Tibial artery (tissue), 4 donors: ENCODE measurements at places on chromosomes 11 and 22.

DNA sequence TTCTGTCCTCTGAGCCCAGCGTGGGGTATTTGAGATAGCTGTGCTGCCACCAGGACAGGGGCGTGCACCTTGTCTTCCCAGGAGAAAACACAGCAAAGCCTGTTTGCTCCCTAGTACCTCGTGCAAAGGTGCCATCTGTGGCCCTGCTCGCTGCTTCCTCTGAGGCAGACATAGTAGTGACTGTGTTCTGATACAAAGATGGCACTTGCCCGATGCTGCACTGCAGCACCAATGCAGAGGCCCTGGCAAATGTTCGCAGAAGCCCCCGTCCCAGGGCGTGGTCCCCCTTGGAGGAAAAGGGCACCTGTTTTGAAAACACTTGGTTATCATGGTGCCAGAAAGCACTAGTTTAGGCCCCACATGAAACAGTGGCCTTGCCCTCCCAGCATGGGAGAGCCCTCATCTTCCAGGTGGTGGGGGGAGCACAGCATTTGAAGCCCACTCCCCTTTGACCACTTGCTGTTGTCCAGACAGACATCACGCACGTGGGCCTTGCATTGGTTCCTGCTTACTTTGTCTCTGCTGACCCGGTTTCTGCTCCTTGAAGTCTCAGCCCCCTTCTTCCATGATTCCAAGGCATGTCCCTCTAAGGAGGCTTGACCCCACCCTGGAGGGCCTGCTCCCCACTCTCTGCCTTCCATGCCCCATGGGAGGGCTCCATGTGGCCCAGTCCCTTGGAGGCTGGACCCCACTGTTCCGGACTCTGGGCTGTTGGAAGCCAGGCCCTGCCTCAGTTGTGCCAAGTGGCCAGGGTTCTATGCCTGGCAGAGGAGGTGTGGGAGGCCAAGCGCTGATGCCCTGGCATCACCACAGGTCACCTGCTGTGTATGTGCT lies 109.4 kb downstream of the KCNQ1OT1 start:
- peak; percentile 16 for DNase-seq

DNA sequence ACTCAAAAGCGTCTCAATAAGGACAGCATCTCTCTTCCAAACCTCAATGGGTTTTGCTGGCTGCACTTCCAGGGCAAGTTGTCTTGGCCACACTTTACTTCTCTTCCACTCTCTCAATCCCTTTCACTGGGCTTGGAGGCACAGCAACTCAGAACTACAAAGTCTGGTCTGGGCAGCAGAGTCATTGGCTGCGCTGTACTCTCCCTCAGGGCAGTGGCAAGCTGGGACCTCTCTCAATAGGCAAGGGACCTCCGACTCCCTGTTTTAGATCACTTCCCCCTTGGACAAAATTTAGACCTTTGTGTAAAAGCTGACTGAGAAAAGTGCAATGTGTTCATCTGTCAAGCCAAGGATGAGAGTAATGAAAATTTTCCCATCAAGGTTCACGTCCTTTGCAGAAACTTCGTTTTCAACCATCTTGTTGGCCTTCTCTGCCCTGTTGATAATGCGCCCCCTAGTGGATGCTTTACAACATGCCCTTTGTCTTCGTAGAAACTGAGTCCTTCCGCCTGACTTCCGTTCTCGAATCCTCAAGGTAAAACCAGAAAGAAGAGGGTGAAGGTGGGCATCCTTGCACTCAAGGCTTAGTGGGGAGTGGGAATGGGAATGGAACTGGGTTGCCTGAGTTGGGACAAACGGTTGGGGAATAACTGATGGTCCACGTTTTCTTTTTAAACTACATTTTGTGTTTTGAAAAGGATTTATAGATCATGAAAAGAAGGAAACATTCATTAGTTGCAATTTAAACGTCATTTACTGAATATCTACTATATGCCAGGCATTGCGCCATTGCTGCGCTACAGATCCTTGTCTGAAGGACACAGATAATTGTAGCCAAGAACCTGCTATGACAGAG lies 99.1 kb downstream of the CD44 start:
- DNase-seq, result no peak

- no peak for DNase-seq
Measured at GRCh38 chr22:32687801-32688200, 113.7 kb upstream of the TIMP3 start.

DNA sequence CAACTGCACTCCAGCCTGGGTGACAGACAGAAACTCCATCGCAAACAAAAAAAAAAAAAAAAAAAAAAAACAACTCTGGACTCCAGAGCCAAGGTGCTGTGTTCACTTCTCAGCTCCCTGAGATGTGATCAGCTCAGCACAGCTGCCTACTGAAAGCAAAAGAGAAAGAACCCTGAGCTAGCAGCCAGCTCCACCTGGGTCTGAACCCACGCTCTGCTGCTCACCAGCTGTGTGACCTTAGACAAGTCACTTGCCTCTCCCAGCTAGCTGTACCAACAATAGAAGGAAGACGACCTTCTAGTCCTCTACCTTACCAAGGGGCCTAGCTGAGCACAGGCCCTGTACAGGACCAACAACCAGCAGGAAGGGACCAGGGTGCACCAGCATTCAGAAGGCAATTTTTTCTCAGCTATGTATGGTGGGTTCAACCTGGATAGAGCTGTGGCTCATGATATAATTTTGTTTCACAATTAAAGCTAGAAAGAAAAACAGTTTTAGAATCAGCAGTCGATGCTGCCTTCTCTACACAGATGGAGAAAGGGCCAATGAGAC lies 3.8 kb downstream of the DGCR2 start:
- no peak for DNase-seq

DNA sequence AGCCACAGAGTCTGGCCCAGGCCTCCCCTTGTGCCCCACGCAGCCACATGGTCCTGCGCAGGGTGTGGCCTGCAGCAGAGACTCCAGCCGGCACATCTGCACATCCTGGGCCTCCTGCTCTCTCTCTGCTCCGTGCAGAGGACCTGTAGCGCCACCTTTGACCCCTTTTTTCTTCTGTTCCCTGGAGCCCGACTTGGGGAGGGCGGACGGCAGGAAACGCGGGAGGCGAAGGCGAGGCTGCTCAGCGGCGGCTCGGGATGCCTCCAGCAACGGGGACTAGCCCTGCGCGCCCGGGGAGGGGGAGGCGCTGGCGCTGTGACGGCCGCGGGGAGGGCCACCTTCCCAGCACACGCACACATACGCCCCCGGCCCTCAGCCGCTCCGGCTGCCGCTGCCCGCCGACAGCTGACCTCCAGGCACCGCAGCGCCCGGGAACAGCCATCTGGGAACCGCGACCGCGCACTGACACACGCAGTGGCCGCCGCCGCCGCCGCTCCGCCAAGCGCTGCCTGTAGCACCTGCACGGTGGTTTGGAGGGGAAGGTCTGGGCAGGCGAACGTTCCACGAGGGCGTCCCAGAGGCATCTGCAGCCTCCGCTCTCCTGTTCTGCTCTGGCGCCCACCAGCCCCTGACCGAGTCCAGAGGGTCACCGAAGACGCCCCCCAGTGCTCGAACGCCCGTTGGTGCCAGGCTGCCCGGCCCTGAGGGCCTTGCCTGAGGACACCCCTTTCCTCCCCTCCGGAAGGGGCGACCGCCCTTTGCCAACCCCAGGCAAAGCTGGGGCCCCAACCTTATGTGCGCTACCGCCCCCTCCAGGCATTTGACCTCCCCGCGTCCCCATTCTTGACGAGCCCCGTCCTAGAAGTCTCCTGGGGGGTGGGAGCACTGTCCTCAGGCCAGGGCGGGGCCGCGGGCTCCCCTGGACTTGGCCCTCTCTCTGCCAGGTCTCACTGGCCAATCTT lies 16.9 kb upstream of the C22orf42 start:
- DNase-seq, result no peak

GRCh38 chr22:49179175-49179574 lies 648.5 kb downstream of the BRD1 start:
- DNase-seq, result no peak

DNA sequence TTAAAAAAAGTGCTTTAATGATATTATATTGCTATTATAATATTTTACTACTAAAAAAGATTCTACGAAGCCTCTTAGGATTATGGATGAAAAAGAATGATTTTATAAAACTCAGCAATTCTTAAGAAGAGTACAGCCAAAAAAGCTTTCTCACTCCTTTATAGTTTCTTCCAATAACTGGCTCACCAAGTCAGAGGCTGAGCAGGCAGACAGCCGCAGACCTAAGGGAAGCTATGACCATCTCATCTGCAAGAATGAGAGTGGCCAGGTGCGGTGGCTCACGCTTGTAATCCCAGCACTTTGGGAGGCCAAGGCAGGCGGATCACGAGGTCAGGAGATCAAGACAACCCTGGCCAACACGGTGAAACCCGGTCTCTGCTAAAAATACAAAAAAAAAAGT lies 12.7 kb upstream of the EMID1 start:
- DNase-seq, result no peak

GRCh38 chr22:49271831-49272230 lies 555.8 kb downstream of the BRD1 start:
- DNase-seq, result no peak

- no peak for DNase-seq
Measured at GRCh38 chr11:61256710-61257482, 15.9 kb downstream of the PGA5 start.

DNA sequence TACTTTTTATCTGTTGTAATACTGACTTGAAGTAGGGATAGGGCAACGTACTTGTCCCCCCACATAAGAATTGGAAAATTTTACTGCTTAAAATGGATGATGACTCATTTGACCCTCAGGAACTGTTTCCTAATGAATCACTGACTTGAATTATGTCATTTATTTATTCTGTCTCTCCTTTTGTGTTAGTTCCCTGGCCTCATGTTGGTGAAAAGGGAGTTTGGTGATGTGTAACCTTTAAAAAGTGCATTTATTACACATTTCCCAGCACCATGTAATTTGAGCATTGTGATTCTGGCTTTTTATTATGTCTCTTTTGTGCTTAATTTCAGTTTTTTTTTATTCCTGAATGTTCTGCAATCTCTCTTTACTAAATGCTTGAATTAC lies 20.3 kb upstream of the PGM2L1 start:
- no peak for DNase-seq

DNA sequence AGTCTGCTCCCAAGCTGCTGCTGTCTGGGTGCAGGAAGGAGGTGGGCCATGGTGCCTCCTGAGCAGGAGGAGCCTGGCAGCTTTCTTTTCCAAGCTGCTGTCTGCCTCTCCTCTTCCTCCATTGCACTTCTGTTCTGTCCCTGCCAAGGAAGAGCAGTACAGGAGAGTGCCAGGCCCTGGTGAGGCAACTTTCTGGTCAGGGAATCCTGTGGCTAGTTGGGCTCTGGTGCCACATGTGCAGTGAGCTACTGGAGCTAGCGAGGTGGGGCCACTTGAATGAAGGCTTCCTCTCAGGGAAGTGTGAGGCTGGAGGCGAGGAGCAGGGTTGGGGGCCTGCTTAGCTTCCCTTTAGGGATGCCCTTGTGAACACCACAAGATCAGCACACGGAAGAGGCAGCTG lies 90.0 kb downstream of the TSPAN18 start:
- DNase-seq, result no peak

- no peak for DNase-seq
Measured at GRCh38 chr11:111836162-111836561, 35.2 kb downstream of the ALG9 start.

- peak; percentile 16 for DNase-seq
Measured at GRCh38 chr11:337711-338110, 17.1 kb upstream of the IFITM3 start.

GRCh38 chr22:17919276-17920144 lies 104.9 kb downstream of the MICAL3 start:
- no peak for DNase-seq

- peak; percentile 23 for DNase-seq
Measured at GRCh38 chr11:287821-288477, 977 bp upstream of the PGGHG start.

DNA sequence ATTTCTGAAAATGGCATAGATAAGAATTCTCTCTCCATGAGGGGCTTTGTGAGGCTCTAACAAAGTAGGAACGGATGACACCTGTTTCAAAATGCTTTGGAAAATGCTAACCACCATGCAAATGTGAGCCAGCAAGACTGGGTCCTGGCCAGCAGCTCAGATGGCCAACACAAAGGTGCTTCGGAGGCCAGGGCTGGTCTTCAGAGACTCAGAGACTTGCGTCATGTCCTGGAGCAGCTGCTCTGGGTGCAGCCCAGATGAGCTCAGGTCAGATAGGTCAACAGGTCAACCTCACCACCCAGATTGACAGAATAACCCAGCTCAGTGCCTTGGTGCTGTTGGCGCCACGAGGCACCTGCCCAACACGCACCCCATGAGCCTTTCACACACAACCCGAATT lies 12.0 kb upstream of the TMEM121B start:
- no peak for DNase-seq

- peak; percentile 24 for DNase-seq
Measured at GRCh38 chr11:2093575-2094353, 45.4 kb downstream of the IGF2 start.

DNA sequence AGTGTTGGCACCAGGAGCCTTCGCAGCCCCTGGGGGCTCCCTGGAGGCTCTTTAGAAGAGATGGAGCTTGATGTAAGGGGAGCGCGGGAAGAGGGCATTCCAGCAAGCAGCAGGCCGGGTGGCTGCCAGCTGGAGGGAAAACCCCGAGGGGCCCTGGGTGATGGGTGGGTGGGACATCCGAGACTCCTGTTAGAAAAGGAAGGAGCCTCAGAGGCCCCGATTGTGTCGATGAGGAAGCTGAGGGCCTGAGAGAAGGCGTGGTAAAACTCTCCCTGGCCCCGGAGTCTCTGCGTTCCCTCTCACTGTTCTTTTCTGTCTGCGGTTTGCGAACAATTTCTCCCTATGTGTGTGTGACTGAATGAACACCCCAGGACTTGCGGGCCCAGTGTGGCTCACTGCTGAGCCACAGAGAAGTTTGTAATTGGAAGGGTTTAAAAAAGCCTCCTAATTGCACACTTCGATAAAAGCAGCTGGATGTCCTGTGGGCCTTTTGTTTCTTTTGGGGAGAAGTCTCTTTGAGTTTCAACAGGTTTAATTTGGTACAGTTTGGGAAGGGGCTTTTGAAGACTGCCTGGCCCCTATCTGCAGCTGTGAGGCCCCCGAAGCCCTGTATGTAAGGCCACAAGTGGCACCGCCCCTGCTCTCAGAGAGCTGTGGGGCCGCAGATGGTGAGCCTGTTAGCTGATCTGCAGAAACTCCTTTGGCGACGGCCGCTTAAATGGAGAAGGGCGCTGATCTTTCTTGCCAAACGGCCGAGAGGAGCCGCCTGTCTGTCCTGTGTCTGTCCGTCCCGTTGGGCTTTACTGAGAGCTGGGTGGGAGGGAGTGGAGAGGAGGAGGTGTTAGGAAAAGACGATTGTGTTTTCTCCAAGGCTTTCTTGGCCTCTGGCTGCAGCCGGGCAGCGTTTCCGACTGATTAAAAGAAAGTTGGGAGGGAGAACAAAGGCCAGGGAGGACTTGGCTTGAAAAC lies 2.0 kb downstream of the FBLN1 start:
- peak; percentile 75 for DNase-seq
